ENCODE measurements at places on chromosomes 3 and 15. TPM values are rescaled to one million over a fixed set of nuclear protein-coding genes. Genes with fewer than 3 reads are reported as not detected.

The GDPGP1 gene
- 4.8 TPM for total RNA-seq

The TXNRD3 gene
- total RNA-seq: 12.5 TPM

The FSIP1 gene
- total RNA-seq: 0.72 TPM

The CFAP100 gene
- 0.66 TPM for total RNA-seq

The NKTR gene
- 101 TPM for total RNA-seq

The AGBL1 gene
- 0.07 TPM for total RNA-seq

The CRTC3 gene
- 12.3 TPM for total RNA-seq

The C3orf22 gene
- not detected for total RNA-seq

The NIPA2 gene
- total RNA-seq: 64.4 TPM

- DNase-seq: no peak
Observed at GRCh38 chr3:171677706-171678105, 132.6 kb downstream of the PLD1 start.

DNA sequence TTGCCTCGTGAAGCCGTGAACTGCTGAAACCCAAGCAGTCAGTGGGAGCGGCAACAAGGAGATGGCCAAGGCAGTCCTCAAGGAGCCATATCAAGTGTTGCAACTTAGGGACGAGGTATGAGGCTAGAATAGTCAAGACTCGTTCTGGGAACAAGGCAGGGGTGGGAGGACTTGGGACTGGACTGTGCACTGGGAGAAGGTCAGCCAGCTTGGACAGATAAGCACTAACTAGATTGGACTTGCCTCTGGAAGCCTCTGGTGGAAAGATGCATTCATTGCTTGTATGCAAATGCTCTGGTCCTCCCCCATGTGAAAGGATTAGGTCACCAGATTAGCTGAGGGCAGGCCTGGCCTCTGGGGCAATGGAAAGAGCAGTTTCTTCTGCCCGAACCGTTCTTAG is 123.3 kb upstream of the CTNNB1 start:
- peak; percentile 55 for DNase-seq

- no peak for DNase-seq
Observed at GRCh38 chr15:79401301-79401700, 30.8 kb upstream of the MINAR1 start.

GRCh38 chr15:39471785-39472574 is 108.9 kb upstream of the THBS1 start:
- DNase-seq: no peak

GRCh38 chr3:175184392-175184791 is 325.3 kb downstream of the NAALADL2 start:
- no peak for DNase-seq

DNA sequence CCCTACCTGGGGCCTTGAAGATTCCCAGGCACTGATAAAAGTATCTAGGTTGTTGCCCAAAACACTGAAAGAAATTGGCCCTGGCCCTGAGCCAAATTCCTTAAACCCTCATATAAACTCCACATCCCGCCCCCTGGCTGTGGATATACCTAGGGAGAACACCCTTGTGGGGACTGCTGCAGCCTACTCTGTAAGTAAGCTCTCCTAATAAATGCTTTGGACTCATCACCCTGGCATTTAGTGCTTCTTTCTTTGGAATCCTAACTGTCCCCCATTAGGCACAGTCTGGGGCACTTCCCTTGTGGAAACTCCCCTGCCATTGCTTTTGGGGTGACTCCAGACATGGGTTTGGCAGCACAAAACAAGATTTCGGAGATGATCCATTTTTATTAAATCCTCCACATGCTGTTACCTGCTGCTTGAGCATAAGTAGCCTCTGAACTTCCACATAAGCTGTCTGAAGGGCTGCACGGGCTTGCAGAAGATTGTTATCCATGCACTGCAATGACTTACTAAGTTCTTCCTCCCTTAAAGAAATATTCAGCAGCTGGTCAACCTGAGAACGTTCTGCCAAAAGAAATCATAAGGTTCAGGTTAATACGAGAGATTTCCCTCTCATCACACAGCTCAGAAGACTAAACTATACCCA is 46.4 kb downstream of the ZNF106 start:
- DNase-seq: no peak

DNA sequence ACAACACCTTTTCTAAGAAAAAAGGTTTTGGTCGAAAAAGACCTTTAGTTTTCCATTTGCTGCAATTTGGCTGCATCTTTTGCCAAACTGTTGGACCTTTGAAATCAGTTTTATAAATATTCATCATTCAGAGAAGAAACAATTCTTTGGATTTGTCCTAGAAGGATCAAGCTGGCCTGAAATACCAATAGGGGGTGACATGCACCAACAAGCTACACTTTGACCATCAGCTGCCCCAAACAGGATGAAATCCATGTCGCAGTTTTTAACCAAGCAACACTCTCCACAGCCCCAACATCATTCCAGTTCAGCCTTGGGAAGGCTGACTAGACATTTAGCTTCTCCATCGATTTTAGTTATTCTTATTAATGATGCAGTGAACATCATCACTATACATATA is 9.8 kb downstream of the RPL15 start:
- no peak for DNase-seq

- no peak for DNase-seq
Observed at GRCh38 chr15:64640146-64640871, 135.1 kb downstream of the RBPMS2 start.

DNA sequence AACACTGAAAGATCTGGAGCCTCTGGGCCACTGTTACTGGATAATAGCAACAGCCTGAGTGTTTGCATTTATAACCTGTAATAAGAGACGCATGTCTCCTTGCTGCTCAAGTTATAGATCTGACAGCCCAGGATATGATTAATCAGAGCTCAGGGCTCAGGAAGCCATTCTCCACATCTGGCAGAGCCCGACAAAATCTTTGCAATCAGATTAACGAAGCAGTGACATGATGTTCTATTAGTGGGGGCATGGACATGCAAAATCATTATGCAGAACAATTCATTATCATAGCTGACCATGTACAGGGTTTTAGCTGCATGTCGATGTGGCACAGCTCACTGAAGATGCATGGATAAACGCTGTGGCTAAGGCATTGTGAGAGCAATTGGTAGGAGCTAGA is 730.3 kb downstream of the ZNF385D start:
- DNase-seq: no peak

- DNase-seq: no peak
Observed at GRCh38 chr3:105594219-105594618, 227.5 kb downstream of the ALCAM start.

GRCh38 chr3:9211155-9211950 is 38.1 kb downstream of the SRGAP3 start:
- DNase-seq: no peak

- DNase-seq: no peak
Observed at GRCh38 chr3:107217172-107217571, 160.1 kb upstream of the CCDC54 start.

DNA sequence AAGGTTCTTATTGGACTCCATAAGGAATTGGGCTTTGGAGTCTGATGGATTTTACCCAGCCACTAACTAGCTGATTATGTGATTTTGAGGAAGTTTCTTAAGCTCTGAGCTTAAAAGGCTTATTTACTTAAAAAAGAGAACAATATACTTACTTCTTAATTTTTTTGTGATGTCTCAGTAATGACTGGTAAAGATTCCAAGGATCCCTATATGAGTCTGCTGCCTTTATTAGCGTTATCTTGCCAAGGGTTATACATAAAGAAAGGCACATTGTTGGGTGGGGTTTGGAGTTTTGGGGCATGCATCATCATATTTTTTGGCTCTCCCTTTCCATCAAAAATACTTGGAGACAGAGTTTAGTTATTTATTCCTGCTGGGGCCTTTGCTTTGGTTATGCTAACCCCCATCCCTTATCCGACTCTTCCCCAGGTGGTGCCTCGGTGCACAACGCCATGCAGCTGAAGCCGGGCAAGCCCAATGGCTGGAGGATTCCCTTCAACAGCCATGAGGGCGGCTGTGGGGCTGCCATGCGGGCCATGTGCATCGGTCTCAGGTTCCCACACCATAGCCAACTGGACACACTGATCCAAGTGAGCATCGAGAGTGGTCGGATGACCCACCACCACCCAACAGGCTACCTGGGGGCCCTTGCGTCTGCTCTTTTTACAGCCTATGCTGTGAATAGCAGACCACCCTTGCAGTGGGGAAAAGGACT is 6.7 kb downstream of the ADPRH start:
- DNase-seq: no peak

DNA sequence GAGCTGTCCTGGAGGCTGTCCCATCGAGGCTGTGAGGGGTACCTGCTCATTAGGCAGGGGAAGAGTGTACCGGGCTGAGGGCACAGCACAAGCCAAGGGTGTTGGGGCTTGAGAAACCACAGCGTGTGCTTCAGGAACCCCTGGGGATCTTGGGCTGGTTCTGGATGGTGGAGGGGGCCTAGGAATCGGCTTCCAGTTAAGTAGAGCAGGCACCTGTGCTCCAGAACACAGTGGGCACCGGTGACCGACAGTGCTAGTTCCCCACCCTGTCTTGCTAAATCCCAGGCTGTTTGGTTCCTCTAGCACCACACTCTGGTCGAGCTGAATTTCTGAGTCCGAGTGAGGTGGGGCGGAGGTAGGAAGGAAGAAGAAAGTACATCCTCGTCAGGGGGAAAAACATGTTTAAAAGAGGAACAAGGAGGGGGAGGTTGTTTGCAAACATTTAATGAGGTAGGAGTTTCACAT is 29.1 kb downstream of the SLC6A6 start:
- DNase-seq: peak; percentile 71

GRCh38 chr3:76986876-76987474 is 52.9 kb upstream of the ROBO2 start:
- DNase-seq: no peak

GRCh38 chr3:160134964-160135363 is 90.3 kb upstream of the C3orf80 start:
- DNase-seq: no peak

GRCh38 chr3:46110701-46111493 is 83.6 kb upstream of the XCR1 start:
- DNase-seq: no peak

- DNase-seq: peak; percentile 87
Observed at GRCh38 chr15:31488437-31489204, 162.0 kb downstream of the KLF13 start.

GRCh38 chr3:18717598-18717997 is 292.5 kb upstream of the SATB1 start:
- no peak for DNase-seq

Measured in endodermal cell (in vitro differentiated cells).